ENCODE measurements at places on chromosomes 5 and 9.

DNA sequence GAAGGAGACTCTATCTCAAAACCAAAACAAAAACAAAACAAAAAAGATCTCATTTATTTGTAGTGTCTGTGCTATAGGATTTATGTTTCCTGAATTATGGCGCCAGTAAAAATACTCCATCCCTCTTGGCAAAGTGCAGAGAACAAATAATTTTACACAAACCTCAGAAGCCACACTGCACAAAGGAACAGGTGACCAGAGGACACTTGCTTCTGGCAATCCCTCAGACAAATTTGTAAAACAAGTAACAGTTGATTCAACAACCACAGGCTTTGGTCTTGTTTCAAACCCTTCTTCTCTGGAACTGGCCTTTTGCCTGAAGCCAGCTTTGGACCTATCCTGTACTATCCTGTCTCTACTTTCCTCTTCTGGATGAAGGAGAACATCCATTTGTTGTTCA is 502.1 kb downstream of the DMAC1 start:
- DNase-seq, result no peak

- DNase-seq, result no peak
Measured at GRCh38 chr9:74496406-74496805, 729 bp upstream of the RORB start.

- DNase-seq, result no peak
Measured at GRCh38 chr5:168916852-168917251, 337.7 kb upstream of the PANK3 start.

GRCh38 chr9:135825435-135826187 is 81.7 kb downstream of the CAMSAP1 start:
- no peak for DNase-seq

DNA sequence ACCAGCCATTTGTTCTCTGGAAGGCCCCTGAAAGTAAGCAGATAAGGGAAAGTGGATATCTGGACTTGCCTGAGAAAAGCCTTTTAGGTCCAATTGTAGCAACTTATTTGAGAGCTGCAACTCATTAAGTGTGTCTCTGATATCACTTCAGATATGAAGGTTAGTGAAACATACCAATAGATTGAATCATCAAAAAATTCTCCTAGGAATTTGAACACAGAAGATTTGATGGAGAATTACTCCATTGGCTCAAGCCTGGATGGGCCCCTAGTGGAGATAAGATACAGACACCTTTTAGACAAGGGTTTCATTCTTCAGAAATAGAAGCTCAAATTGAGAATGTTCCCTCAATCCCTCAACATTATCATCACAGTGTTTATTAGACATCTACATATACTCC is 356.7 kb downstream of the NDUFS4 start:
- no peak for DNase-seq

DNA sequence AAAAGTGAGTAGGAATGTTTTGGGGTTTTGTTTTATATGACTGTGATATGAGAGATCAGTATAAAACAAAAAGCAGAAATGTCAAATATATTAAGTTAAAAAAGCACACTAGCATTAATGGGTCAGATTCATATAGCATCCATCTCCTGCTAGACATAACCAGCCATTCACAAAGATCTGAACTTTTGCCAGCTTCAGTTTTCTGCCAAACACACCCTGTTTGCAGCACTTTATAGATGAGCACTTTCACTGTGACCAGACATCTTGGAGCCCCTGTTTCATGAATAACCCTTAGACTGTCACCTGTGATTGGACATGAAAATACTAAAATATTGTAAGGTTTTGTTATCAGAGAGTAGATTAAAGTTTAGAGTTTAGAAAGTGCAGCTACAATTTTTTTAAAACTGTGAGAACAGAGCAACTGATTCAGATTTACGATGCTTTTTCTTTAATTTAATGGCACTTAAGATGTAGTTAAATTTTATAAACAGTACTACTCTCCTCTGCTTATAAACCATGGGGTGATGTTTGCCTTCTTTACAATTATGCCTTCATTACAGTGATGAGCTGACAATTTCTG is 142.6 kb downstream of the KCTD16 start:
- no peak for DNase-seq

- DNase-seq, result no peak
Measured at GRCh38 chr5:76471987-76472334, 68.9 kb downstream of the IQGAP2 start.

GRCh38 chr5:139635606-139636206 is 12.4 kb upstream of the CXXC5 start:
- DNase-seq, result no peak

DNA sequence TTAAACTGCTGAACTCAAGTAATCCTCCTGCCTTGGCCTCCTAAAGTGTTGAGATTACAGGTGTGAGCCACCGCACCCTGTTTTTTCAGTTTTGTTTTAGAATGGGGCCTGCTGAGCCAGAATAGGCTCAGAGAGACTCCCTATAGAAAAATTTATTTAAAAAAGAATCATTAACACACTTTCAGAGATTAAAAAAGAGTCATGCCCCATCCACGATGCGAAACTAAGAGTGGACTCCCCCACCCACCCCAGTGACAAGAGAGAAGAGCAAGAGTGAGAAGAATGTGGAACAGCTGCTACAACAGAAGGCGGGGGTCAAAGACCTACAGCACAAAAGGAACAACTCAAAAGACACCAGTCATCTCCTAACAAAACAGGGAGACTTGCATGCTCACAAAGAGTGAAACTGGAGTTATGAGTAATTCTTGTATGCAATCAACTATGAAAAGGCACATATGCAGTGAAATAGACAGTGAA is 47.2 kb downstream of the GLDC start:
- no peak for DNase-seq

DNA sequence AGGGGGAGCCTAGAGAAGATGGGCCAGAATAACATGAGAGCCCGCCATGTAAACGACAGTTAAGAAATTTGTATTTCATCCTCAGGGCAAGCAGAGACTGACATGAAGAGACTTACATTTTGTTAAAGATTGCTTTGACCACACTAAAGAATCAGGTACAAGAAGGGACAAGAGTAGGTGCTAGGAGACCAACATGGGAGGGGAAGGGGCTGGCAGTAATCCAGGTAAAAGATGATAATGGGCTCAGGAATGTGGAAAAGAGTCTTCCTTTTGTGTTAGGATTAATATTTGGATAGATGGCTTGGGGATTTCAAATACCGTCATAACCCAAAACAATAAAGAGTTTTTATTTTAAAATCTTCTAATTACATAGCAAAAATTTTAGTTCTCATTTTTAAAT is 137.3 kb downstream of the ZNF462 start:
- DNase-seq, result no peak

- DNase-seq, result no peak
Measured at GRCh38 chr5:148394587-148395019, 10.8 kb downstream of the FBXO38 start.

- DNase-seq, result no peak
Measured at GRCh38 chr5:107485184-107485583, 185.6 kb downstream of the EFNA5 start.

DNA sequence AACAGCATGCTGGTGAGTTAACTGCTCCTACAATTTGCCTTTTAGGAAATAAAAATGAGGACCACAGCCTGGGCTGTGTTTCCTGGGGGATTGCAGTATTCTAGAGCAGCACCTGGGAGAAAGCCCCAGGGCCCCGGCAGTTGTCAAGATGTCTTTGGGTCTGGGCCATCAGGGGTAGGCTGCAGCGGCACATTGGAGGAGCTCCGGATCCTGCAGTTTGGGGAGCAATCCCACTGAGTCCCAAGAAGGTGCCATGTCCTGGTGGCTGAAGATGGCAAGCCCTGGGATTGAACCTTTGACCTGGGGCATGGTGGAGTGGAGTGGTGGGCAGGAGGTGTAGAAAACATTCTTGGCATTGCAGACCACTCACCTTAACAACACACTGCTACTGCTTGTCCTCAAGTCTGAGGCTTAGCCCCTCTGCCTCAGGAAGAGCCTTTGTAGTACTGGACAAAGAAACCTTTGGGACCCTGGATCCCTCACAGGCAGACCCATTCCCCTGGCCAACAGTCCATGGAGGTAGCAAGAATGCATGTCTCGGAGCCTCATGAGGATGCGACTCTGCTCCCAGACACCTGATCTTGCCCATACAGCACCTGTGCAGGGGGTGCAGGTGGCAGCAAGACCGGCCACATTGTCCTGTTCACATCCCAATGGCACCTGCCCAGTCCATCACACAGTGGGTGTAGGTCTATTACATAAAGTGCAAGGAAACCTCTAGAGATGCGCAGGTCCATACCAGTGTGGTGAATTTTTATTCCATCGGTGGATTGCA is 159.1 kb upstream of the IRX2 start:
- DNase-seq, result no peak

DNA sequence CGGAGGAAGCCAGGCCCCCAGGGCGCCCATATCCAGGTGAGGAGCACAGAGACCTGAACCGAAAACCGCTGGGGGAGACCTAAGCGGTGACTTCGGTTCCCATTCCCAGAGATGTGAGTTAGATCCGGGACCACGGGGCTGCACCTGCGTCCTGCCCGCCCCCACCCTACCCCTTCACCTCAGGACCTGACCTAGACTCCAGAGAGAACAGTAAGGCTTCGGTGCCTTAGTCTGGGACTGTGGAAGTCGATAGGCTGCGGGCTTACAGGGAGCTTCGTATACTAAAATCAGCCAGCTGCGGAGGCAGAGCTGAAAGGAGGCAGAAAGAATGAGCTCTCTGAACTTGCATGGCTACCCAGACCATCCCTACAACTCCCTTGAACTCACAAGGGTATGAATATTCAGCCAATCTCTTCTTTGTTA is 518 bp upstream of the FAM13B start:
- DNase-seq, result no peak

GRCh38 chr5:60763061-60763460 is 63.1 kb upstream of the DEPDC1B start:
- no peak for DNase-seq

- no peak for DNase-seq
Measured at GRCh38 chr9:4661165-4661564, 929 bp upstream of the PLPP6 start.

GRCh38 chr5:93596676-93597490 is 13.9 kb downstream of the NR2F1 start:
- no peak for DNase-seq
